Activated CD4-positive, CD25-positive, alpha-beta regulatory T cell treated with anti-CD3 and anti-CD28 coated beads, Interleukin-2, amount 50 U/mL, for 72 hours (primary cell): ENCODE measurements at places on chromosomes 4 and X.

DNA sequence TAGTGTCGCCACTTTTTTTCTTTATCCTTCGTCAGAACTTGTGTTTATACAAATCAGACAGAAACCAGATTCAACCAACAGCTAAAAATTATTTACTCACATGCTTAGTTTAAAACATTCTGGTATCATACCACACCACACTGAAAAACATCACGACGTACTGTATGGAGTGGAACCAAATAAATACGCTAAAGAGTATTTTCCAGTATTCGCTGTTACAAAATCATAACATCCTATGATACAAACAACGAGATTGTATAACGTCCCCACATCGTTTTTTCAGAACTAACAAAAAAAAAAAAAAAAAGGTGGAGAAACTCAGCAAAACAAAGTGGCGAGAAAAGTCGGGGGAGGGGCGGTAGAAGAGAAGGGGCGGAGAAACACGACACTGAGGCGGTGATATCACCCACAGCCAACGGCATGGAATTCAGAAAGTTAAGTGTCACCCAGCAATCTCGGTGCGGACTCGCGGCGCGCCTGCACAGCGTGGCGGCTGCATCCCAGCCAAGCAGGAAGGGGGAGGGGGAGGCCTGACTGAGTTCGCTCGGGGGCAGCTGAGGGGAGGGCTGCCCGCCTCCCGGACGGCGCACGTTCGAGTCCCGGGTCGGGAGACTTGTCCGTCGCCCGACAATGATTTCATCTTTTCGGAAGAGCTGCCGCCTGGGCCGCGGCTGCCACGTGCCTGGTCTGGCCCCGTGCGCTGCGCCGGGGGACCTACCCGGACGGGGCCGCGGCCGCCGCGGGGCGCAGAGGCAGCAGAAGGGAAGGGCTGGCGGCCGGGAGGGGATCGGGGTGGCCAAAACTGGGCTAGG lies 920 bp downstream of the SETD7 start:
- peak; percentile 76 for DNase-seq

- DNase-seq, result no peak
These were observed 233.4 kb downstream of the MAML3 start for GRCh38 chr4:139920486-139921002.

GRCh38 chr4:112113864-112114263 lies 31.4 kb upstream of the FAM241A start:
- DNase-seq, result no peak

DNA sequence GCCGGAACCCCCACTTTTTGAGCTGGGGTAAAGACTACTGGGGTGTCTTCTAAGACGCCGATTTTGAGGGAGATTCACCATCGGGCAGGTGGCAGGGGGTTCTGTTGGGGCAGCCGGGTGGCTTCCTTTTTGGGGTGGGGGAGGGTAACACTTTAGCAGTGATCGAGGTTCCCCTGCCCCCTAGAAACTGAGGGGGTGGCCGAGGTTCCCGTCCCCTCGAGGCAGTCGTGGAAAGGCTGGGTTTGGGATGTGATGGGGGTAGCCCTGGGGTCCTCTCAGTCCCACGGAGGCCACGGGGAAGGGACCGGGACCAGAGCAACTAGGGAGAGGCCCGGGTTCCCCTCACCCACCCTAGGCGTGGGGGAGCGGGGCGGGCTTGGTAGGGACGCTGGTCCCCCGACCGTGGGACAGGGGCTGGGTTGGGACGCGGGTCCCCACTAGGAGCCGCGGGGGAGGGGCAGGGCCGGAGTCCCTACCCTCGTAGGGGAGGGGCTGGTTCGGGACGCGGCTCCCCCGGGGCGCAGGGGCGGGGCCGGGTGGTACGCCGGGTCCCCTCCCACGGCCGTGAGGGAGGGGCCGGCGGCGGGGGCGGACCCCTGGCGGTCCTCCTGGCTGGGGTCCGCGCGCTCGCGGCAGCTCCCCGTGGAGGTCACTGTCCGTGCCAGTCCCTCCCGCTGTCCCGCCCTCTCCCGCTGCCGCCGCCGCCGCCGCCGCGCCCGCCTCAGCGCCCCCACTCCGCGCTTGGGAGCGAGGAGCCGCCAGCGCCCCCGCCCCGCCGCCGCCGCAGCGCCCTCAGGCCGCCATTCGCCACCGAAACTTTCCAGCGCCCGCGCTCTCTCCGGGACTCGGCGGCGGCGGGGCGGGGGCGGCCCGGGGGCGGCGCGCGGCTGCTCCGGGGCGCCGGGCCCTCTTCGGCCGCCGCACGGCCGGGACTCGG lies at the start of gene TBL1X:
TBL1X (plus strand) TSS at position 624 of the 937 bp plus-strand sequence. CDS start 188,529 bp downstream, outside the sequence.
- peak; percentile 49 for DNase-seq

- DNase-seq, result no peak
These were observed 70.7 kb downstream of the DOCK11 start for GRCh38 chrX:118566359-118566758.

- no peak for DNase-seq
These were observed 1494.9 kb upstream of the AGA start for GRCh38 chr4:178937130-178937529.

GRCh38 chr4:30903502-30904214 lies 183.5 kb downstream of the PCDH7 start:
- no peak for DNase-seq

DNA sequence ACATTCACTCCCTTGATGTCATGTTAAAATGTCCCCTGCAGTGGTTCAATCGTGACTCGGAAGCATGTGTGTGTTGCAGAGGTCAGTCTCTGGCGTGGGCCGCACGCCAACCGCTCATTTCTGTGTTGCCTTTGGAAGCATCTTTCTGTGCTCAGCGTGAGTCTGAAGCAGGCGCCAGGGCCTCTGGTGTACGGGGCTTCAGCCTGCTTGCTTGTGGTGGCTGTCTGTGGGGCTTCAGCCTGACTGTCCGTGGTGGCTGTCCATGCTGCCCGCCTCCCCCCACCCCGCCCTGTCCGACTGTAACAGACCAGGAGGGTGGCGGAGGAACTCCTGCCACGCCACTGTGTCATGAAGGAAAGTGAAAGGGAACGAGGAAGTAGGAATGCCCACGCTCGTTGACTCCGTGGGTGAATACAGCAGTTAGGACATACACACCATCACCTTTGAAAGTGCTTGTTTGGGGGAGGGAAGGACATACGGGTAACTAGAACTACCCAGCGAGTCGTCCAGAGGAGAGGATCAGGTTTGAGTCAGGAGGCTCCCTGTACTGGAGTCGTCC lies 14.7 kb upstream of the CLCN4 start:
- no peak for DNase-seq

DNA sequence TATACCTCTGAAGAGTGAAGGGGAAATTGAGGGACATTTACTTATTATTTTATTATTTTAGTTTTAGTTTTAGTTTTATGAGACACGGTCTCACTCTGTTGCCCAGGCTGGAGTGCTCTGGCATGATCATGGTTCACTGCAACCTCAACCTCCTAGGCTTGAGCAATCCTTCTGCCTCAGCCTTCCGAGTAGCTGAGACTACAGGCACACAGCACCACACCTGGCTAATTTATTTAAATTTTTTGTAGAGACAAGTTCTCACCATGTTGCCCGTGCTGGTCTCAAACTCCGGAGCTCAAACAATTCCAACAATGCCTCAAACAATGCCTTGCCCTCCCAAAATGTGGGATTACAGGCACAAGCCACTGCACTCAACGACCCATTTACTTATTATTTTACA lies 68.4 kb upstream of the BMP2K start:
- DNase-seq, result no peak

- DNase-seq, result no peak
These were observed 92.0 kb downstream of the FBXW7 start for GRCh38 chr4:152443859-152444258.

DNA sequence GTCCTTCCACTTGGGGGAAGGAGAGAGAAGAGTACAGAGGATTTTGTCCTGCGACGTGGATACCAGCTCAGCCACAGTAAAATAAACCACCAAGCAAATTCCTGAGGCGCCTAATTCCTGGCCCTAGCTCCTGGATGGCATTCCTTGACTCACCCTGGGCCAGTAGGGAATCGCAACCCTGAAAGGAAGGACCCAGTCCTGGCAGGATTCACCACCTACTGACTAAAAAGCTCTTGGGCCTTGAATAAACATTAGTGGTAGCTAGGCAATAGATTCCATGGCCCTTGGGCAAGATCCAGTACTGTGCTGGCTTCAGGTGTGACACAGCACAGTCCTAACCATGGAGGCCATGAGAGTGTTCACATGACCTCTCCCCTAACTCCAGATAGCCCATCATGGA lies 45.6 kb downstream of the GABRA3 start:
- no peak for DNase-seq

DNA sequence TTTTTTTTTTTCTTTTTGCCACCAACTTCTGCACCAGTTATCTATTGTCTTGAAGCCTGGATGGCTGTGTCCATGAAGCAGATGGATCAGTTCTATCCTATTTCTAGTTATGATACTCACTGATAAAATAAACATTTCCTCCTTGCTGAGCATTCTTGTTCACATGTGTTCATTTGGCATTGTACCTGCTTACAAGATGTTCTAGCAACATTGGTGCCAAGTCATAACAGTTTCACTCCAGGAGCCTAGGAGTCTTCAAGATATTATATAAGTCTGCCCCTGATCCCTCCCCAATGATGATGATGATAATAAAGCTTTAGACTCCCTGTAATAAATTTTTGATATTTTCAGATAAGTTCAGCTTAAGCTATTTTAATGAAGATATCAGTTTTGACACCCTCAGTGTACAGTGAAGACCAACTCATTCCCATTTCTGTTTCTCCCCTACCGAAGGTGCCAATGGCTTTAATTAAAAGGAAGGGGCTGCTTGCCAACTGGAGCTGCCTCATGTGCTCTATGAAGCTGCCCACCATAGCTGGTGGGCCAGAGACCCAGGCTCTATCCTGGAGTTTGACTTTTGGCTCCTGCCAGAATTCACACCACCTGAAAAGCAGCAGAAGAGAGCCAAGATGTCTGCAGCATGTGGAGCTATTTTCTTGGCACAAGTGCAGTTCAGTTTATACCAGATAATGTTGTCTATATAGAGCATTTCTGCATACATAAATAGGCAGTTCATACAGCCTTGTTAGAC lies 265.4 kb upstream of the TET2 start:
- no peak for DNase-seq

DNA sequence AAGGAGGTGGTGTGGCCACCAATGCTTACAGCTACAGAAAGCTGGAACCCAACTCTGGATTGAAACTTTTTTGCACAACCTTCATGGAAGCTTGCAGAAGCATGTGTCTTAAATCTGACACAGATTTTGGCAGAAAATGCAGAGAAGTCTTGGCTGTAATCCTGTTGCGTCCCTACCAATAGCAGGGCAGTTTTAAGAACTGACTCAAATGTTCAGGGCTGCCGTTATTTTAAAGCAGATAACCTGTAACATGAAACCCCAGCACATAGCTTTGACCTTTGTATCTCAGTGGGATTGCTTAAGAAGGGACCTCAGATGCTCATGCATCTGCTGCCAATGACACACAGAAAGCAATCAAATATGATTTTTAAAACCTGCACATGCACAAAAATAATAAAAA lies at the start of gene VEGFD:
VEGFD (minus strand) TSS at position 110 of the 400 bp plus-strand sequence. CDS start 467 bp downstream, outside the sequence.
- DNase-seq, result no peak

DNA sequence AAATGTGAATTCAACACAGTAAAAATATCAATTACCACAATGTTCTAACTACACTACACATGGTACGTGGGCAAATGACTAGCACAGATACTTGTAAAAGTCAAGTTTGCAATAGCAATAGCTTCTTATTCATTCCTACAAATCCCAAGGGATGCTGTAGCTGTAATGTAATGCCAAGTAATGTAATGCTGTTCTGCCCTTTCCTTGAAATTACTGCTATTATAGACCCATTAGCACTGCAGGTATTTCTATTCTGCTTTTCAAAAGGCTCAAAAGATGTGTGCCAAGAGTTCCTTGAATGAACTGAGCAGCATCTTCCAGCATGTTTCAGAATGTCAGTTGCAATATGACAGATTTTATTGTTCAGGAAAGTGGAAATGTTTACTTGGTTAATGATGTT lies 129.9 kb upstream of the BANK1 start:
- no peak for DNase-seq

DNA sequence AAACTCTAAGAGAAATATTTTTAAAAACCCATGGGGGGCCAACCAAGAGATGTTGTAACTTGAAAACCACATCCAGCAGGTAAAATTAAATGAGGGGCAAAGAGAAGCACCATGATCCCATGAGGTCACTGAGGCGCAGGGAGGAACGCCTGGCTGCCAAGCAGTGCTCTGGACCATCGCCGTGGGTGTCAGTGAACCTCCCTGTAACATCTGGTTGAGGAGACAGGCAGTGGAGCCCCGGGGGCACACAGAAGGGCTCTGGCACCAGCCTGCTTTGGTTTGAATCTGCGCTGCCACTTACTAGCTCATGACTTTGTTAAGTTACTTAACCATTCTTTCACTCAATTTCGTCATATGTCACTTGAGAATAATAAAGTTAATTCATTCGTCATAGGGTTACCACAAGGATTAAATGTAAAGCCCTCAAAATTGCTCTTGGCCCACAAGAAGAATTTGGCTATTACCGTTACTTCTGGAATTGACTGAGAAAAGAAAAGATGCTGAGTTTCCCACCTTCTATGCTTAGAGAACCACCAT lies 41.6 kb upstream of the SLC25A4 start:
- no peak for DNase-seq
